ENCODE measurements at places on chromosomes 5 and 9.
A peak's percentile ranks its signal among the peaks of the same experiment; 100 is the strongest.

- DNase-seq = no peak
Observed at GRCh38 chr9:131833906-131834305, 94.0 kb upstream of the RAPGEF1 start.

DNA sequence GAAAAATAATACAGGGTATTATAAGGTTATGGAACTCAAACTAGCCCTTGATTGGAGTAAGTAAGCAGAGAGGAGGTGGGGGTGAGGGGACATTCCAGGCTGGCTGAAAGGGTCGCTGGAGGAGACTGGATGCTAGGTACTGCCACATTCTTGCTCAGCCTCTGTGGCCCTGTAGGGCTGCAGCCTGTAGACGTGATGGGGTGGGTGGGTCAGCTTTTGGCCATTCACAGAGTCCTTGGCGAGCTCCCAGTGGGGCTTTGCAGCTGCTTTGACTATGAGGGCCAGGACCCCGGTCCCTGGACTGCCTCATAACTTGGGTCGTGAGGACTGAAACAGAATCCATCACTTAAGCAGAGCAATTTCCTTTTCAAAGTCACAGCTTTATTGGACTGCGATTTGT is 4.2 kb upstream of the GDNF start:
- no peak for DNase-seq

GRCh38 chr5:168114444-168115017 is 176.9 kb upstream of the WWC1 start:
- no peak for DNase-seq

- no peak for DNase-seq
Observed at GRCh38 chr5:115209279-115209678, 39.6 kb upstream of the TRIM36 start.

- no peak for DNase-seq
Observed at GRCh38 chr9:87829756-87830155, 52.9 kb upstream of the SPATA31E1 start.

DNA sequence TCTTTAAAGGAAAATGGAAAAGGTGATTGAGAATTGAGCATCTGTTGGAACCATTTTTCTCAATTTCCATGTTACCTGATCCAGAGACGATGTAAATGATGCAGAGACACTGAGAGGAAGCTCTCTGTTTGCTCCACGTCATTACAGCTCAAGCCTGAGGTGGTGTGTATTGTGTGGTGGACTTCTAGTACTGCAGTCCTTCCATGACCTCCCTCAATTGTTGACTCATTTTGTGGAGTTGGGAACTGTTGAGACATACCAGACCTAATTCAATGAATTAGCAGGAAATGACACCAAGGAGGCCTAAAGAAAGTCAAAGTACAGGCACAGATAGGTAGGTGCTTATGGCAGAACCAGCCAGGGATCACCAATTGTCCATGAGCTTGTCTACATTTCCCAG is 15.6 kb upstream of the LVRN start:
- no peak for DNase-seq

DNA sequence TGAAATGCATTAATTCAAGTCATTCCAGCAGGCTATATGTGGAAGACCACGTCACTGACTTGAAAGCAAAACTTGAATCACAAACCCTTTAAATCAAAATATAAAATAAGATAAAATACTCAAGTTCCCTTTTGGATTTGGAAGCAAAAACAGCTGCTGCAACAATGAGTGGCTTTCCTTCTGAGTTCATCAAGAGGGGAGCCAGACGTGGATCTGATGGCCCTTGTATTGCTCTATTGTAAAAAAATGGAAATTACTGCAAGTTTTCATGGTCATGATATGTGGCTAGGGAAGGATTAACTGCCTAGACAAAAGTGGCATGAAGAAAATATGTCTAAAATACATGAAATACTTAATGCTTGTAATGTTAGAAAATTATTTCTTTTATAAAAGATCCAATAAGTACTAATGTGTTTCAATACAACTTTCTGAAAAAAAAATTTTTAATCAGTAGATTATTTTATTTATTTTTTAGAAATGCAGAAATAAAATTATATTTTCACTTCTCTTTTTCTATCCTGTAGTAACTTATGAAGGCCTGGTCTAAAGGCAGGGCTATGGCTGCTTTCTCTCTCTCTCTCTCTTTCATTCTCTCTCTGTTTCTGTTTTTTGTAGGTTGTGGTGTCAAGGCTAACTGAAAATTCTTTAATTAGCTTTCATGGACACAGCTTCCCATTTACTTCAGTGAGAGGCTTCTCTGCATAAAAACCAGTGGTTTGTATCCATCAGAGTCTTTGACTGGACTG is 24.0 kb downstream of the LIX1 start:
- no peak for DNase-seq

GRCh38 chr5:97193355-97193688 is 10.3 kb upstream of the RIOK2 start:
- no peak for DNase-seq

DNA sequence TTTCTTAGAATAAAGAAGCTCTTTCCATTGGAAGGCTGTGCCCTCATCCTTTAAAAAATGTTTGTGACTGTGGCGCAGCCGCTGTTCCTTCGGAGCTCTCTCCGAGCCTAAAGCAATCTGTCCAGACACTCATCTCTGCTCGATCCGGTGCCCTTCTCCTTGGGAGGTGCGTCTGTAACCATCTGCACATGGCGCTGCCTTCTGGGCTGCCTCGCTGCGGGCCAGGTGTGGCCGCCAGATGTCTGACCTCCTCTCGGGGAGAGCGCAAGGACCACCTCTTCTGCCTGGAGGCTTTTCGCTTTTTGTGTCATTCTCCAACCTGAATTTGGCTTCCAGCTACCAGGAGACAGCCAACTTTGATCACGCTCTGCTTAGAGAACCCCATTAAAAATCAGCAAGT is 153.4 kb upstream of the PTCH1 start:
- DNase-seq = no peak

DNA sequence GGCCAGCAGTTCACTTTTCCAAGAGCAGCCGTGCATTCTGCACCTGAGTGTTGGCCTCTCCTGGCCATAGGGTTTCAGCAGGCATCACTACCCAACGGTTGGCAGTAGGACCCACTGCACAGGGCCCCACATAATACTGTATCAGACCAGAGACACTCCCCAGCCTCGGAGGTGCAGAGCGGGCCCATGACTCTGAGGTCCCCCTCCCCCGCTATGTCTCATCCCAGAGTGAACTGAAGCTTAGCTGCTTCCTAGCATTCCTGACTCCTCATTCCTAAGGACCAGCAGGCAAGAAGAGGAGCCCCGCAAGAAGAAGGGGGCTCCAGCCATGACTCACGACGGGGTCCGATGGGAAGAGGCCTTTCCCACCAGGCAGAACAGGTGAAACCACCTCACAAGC is 67.2 kb downstream of the CAMSAP1 start:
- no peak for DNase-seq

DNA sequence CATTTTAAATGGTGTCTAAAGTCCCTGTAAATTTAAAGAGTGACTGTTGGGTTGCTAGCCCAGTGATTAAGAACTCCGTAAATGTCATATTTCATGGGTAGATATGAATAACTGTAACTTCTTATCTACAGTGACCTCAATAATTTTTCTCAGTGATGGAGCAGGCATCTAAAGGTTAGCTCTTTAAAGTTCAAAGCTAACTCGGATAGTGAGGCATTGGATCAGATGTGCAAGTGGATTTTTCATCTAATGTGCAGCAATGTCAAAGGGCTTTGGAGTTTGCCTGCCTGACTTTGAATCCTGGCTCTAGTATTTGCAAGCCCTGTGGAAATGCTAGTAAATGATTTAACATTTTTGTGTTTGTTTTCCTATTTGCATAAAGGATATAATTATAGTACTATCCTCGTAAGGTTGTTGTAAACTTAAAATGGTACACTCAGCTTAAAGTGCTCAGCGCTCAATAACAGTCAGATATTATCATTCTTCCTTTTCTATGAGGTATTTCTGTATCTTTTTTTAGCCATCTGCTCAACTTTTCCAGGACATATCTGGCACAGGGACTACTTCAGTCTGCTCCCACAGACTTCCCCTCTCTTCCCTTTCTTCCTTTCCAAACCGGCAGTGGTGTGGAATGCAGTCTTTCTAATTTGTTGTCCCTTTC is 163.7 kb upstream of the ELL2 start:
- DNase-seq = no peak

GRCh38 chr9:18236336-18236735 is 237.6 kb upstream of the ADAMTSL1 start:
- DNase-seq = no peak

GRCh38 chr5:140553657-140554056 is 3.6 kb downstream of the SRA1 start:
- no peak for DNase-seq

DNA sequence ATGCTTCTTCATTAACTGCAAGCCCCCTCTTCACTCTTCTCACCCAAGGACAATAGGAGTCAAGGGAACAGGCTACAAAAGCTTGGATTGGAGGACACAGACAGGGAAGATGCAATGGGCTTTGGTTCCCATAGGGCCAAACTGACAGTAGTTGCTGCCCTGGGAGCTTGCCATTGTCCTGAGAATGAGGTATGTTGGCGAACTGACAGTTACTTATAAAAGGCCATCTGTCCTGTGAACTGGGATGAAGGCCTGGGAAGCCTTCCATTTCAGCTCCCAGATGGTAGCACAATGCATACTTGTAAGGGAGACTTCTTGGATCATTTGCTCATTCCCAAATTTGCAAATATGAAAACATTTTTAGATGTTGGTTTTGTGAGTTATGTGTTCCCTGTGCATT is 88.9 kb downstream of the SNCAIP start:
- DNase-seq = no peak

GRCh38 chr5:178673801-178674295 is 47.0 kb upstream of the CLK4 start:
- DNase-seq = no peak

- no peak for DNase-seq
Observed at GRCh38 chr5:142671266-142671665, 14.6 kb downstream of the FGF1 start.

DNA sequence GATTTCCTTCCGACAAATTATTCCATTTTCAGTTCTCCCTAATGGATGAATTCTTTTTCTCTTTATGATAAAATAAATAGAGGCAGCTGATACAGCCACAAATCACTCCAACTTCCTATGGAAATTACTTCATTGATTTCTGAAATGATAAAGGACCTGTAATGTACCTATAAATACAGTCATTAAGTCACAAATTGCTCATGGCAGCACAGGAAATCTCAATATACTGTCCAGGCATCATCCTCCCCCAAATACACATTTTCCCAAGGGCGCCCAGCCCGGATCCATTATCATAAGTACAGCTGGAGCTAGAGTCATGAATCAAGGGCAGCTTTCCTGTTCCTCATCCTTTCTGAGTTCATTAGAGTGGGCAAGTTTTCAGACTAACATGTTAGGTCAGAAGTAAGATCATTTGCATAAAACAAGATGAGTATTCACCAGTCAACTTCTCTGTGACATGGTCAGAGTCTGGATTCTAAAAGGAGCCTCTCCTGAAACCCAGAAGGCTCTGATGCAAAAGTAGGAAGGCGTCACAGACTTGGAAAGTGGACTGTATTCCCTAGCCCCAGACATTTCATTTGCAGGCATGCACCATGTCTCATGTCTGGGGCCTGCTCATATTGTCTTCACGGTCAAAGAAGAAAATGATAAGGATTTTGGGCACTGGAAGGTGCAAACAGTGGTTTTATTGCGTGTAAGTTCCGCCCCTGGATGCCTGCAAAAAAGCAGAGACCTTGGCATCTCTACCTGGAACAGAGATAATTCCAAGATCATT is 383.2 kb downstream of the PLK2 start:
- no peak for DNase-seq

DNA sequence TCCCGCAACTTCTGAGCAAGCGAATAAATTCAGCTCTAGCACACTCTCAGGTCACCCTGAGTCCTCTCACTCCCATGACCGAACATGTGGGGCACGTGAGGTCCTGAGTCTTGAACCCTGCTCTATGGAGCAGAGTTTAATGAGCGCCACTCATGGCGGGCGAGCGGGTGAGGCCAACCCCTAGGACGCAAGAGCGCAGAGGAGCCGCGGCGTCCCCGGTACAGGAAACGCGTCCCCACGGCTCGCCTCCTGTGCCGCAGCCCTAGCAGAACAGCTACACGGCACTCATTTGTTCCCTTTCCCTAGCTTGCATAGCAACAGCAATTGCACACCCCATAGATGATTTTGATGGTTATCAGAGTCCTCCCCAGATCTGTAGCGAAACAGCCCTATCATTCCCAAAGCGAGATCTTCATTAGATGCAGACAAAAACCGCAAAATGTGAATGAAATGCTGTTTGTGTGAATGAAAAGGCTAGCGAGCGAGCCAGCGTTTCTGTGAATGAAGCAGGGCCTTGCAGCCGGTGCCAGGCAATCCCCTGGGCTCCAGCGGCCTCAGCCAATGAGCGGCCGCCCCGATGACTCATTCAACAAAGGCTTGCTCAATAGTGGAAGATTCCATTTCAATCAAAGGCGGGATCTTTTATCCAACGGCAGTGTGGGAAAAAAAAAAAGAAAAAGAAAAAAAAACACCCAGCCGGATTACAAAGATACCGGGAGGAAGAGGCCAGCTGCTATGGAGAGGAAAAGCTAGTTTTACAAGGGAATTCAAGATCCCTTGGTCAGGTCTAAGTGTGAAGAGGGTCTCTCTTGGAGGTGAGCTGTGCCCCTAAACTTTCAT is 1.5 kb upstream of the SHC3 start:
- peak; percentile 75 for DNase-seq

- no peak for DNase-seq
Observed at GRCh38 chr9:96006961-96007360, 131.5 kb downstream of the ERCC6L2 start.

GRCh38 chr5:95961617-95962474 is at the start of gene ELL2:
Gene ELL2, minus strand, starts transcription at chr5:95961851. Its CDS starts 130 bp downstream, at chr5:95961721.
- peak; percentile 95 for DNase-seq

GRCh38 chr5:60640901-60641300 is 59.1 kb downstream of the DEPDC1B start:
- no peak for DNase-seq

DNA sequence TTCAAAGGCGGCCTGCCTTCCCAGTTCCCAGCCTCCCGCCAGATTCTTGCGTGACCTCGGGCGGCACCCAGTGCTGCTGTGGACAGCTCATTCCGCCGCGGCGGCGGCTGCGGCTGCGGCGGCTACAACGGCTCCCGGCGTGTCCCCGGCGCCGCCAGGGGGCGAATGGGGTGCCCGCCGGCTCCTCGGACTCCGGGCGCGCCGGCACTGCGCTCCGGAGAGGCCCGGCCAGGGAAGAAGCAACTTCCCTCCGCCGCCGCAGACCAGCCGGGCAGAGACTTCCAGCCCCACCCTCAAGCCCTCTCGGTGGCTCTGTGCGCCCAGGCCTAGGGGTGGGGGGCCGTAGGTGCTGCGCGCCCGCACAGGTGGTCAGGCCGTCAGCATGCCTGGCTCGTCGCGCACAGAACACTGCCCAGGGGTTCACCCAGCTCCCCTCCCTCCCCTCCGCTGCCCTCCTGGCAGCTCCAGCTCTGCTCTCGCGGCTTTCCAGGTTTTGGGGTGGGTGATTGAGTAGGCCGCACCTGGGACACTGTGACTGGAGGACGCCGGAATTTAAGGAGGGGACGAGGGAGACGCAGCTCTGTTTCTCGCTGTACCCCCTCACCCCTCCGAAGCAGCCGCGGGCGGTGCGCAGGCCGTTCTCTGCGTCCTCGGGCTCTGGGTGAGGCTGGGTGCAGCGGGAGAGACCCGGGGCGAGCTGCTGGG is 20.2 kb downstream of the IGIP start:
- DNase-seq = peak; percentile 41
